ENCODE measurements at places on chromosomes 2 and 18.

DNA sequence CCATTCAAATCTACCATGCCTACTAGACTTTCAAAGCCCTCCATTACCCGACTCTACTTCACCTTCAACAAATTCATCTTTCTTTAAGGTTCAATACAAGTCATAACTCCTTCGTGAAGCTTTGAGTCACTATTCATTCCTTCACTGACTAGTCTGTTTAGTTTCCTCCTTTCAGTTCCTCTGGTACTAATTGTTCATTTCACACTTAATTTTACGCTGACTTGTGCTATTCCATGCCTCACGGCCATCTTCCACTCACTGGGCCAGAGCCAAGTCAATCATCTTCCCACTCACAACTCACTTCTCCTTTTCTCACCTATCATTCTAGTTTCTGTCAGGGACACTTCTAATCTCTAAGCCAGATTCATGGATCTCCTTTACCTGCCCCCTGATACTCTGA, 136.2 kb downstream of the MTX2 start:
- no peak for DNase-seq

DNA sequence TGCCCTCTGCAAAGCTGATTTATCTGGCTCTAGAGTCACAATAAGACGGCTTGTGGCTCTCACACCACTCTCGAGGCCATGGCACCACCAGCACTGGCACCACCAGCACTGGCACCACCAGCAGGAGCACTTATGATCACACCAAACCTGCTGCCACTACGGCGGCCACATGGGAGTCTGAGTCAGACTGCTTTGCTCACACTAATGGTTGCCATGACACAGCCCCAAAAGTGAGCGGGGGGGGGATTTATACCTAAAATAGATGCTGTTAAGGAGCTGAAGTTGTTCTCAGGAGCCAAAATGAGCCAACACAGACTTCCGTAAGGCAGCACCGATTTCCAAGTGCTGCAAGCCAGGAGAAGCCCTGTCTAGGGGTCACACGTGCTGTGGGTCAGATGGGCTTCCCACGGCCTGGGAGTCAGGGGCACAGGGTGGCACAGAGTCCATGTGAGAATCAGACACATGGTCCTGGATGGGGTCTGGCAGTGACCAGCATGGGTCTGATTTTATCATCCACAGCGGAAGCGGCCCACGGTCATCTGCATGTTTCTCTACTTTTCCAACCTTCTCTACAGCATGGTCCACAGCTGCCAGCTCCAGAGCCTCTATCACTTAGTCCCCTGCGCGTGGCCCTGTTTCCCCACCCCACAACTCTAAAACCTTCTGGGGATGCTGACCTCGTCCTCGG, 16.7 kb downstream of the DNMT3A start:
- no peak for DNase-seq

DNA sequence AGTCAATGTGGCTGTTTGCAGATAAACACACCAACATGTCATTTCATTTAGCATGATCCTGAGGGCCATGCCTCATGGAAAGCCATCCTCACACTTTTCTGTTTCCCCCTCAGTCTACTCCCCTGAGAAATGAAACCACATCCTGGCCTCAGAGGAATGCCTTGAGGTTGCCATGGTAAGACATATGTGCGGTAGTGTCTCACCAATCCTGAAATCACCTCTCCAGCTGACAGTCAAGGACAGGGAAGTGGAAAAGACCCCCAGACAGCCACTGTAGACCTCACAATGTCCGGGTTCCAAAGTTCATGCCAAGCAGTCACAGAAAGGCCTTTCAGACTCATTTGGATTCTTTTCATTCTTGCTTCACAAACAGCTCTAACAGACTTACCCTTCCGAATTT, 175.2 kb upstream of the PKDCC start:
- no peak for DNase-seq

DNA sequence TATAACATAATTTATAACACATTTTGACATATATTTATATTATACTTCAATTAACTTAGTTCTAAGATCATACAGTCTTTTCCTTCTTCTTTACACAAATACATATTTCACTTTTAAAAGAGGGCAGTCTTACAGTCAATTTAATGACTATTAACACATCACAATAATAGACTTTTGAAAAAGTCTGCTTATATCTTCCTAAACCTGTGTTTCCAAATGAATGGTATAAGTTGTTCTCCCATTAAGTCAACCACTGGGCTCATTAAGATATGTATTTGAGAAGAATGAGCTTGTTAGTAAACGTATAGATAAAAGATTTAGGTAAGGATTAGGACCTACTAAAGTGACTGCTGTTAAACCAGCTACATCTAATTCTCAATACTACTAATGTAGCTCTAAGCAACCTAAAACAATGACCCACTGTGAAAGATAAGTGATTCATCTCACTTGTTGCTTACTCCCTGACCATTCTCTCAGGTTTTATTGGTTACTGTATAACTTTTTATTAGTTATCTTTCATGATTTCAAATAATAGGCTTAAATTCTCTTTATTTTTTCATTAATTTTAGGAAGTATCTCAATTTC, 27.0 kb downstream of the SLC40A1 start:
- DNase-seq = peak; percentile 17

GRCh38 chr2:239329284-239329971, 71.4 kb downstream of the HDAC4 start:
- no peak for DNase-seq

- no peak for DNase-seq
Measured at GRCh38 chr18:13219593-13220159, 1.1 kb downstream of the LDLRAD4 start.

GRCh38 chr18:56645415-56646016, 5.6 kb upstream of the WDR7 start:
- peak; percentile 79 for DNase-seq

GRCh38 chr18:5538544-5538943, 5.3 kb downstream of the EPB41L3 start:
- no peak for DNase-seq

DNA sequence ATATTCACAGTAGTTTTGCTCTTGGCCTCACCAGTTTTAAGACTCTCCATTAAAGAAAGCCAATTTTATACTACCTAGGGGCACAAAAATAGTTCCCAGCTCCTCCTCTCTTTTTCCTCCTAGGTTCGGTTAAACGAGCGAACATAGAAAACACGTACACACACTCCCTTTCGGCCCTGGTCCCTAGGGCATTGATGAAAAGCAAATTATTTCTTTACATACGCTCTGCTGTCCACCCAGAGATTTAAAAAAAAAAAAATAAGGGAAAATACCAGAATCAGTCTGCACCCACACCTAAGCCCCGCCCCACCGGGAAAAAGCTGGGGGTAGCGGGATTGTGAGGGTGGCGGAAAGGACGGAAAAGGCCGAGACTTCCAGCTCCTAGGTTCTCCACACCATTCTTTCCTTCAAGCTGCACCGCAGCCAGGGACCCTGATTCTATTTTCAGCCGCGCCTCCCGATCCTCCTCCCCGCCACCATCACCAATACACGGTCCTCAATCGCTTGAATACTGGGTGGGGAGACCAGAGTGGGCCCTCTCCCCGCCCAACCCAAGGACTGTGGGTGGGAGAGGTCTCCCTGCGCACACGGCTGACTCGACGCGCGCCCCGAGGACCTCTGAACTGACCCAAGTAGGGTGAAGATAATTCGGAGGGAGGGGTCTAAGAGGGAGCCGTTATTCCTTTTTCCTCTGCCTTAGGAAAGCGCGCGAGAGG, 769 bp downstream of the ATF2 start:
- peak; percentile 71 for DNase-seq

DNA sequence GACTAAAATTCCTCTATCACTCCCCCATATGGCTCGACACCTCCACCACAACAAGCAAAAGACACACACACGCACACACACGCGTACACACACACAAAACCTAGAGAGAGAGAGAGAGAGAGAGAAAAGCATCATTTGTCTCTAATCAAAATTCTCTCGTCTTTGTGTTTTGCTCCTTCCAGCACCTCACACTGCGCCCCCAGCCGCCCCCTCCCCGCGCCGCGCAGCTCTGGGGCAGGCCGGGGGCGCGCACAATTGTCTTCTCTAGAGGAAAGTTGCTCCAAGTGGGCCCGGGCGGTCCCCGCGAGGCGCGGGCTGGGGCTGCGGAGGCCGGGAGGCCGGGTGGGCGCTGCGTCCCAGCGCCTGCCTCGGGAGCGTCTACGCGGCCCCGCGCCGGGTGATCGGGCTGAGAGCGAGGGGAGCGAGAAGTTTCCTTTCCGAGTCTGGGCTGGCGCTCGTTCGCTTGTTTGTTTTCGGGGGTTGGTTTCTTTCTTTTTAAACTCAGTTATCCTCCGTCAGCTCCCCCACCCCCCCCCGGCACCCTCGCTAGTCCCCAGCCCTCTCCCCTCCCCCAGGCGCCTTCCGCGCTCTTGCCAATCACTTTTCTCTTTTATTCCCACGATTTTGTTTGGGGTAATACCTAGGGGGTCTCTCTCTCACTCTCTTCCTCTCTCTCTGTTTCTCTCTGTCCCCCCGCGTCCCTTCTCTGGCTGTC, 4.1 kb downstream of the ZEB2 start:
- peak; percentile 80 for DNase-seq

GRCh38 chr2:191637182-191638078, 40.5 kb upstream of the NABP1 start:
- DNase-seq = peak; percentile 91

All from OCI-M1 (cell line).